ENCODE measurements at places on chromosomes 2 and 18. TPM values are rescaled to one million over a fixed set of nuclear protein-coding genes. Genes with fewer than 3 reads are reported as not detected.

DNA sequence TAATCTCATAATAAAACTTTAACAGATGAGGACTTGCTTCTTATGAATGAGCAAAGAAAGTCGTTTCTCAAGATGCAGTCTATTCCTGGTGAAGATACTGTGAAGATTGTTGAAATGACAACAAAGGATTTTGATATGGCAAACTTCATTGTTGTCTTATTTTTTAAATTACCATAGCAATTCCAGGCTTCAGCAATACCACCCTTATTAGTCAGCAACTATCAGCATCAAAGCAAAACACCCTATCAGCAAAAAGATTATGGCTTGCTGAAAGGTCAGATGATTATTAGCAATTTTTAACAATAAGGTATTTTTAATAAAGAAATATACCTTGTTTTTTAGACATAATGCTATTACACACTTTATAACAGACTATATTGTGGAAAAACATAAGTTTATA lies 88.3 kb downstream of the COL5A2 start:
- H3K27ac ChIP-seq, result peak overlapping the region; percentile 90
- H3K4me1 ChIP-seq, result peaks cover 78% of the 10 kb centered on the region
- H3K27me3 ChIP-seq, result no peaks in the 10 kb centered on the region

DNA sequence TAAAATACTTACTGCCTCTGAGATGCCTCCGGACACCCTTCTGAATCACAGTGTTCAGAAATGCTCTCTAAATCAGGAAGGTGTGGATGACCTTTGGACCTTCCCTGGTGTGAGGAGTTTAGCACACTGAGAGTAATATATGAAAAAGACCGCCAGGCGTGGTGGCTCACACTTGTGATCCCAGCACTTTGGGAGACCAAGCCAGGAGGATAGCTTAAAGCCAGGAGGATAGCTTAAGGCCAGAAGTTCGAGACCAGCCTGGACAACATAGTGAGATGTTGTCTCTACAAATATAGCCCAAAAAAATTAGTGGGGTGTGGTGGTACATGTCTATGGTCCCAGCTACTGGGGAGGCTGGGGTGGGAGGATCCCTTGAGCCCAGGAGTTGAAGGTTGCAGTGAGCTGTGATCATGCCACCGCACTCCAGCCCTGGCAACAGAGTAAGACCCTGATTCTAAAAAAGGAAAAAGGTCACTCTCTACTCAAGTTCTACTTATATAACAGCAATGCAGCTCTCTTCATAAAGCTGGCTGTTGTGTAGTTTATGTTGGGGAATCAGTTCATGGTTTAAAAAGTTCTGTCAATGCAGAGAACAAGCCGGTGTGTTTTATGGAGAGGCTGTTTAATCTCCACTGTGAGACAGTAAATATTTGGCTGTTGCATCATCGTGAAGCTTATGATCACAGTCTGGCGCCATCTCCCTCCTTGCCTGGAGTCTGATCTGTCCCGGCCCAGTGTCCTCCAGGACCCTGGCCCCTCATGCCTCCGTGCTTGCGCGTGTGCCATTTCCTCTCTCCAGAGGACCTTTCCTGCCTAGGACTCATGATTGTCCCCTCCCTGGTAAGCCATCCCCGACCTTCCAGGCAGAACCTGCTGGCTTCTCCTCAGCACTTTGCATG lies 184.5 kb downstream of the FAM210A start:
- H3K27me3 ChIP-seq, result peaks cover 4% of the 10 kb centered on the region
- DNase-seq, result no peak
- no peak overlapping the region for H3K4me3 ChIP-seq
- no peaks in the 10 kb centered on the region for H3K36me3 ChIP-seq
- no peak overlapping the region for H3K27ac ChIP-seq

DNA sequence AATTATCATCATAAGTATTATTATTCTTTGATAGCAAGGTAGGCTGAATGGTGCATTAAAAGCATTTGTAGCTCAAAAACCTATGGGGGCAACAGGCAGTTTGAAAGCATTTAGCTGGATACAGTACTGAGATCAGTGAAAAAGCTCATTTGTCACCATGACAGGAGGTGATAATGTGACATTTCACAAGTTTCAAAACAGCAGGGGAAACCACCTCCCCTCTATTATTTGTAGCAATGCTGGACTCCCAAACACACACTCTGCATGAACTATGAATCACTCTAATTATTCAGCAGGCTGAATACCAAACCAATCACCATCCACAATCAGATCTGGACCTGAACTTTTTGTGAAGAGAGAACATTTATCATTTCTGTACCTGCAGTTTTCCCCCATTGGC lies 63.4 kb downstream of the MYO5B start:
- no peak overlapping the region for H3K4me3 ChIP-seq
- DNase-seq, result no peak
- no peak overlapping the region for H3K27ac ChIP-seq
- no peaks in the 10 kb centered on the region for H3K4me1 ChIP-seq

The SCYGR2 gene
- polyA plus RNA-seq, result not detected

DNA sequence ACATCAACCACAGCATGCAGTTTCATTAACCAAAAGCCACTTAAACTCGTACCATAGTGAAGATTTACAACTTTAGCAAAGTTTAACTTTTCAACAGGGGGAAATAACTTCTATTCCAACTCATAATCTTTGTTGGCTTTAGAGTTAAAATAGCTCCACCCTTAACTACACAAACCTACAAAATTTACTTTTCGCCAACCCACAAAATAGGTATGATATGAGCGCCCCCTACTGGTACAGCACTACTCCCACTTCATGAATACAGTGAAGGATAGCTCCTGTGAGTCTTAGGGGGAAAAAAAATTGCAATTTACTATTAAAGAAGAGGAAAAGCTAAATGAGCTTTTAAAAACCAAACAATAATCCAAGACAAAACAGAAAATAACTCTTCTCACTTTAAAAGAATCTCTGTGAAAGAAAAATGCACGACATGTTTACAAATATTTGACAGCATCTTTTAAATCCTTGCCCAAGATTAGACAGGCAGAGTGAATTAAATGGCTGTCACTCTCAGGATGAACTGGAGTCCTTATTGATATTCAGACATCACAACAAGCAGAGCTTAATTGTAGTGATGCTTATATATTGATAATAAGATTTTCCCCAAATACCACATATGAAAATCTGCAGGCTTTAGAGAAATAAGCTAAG lies 32.2 kb downstream of the TMEFF2 start:
- H3K36me3 ChIP-seq, result no peaks in the 10 kb centered on the region
- H3K27ac ChIP-seq, result no peak overlapping the region
- 0 out of 2 replicates have a peak overlapping the region, but pooled peaks have one; percentile 28 for H3K4me3 ChIP-seq
- peaks cover 9% of the 10 kb centered on the region for H3K4me1 ChIP-seq

The WNT6 gene
- not detected for polyA plus RNA-seq

DNA sequence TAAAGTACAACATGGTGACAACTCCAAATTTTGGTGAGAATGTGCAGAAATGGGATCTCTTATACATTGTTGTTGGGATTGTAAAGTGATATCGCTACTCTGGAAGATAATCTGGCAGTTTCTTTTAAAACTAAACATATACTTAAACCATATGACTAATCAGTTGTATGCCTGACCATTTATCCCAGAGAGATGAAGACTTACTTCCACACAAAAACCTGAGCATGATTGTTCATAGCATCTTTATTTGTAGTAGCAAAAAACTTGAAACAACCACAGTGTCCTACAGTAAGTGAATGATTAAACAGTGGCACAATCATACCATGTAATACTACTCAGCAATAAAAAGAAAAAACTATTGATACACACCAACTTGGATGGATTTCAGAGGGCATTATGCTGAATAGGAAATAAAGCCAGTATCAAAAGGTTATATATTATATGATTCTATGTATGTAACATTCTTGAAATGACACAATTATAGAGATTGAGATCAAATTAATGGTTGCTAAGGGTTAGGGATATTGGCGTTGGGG lies 47.3 kb downstream of the EPB41L5 start:
- H3K27me3 ChIP-seq, result no peaks in the 10 kb centered on the region
- H3K4me3 ChIP-seq, result no peak overlapping the region
- H3K4me1 ChIP-seq, result no peaks in the 10 kb centered on the region
- no peak overlapping the region for H3K27ac ChIP-seq
- DNase-seq, result no peak
- no peaks in the 10 kb centered on the region for H3K36me3 ChIP-seq

DNA sequence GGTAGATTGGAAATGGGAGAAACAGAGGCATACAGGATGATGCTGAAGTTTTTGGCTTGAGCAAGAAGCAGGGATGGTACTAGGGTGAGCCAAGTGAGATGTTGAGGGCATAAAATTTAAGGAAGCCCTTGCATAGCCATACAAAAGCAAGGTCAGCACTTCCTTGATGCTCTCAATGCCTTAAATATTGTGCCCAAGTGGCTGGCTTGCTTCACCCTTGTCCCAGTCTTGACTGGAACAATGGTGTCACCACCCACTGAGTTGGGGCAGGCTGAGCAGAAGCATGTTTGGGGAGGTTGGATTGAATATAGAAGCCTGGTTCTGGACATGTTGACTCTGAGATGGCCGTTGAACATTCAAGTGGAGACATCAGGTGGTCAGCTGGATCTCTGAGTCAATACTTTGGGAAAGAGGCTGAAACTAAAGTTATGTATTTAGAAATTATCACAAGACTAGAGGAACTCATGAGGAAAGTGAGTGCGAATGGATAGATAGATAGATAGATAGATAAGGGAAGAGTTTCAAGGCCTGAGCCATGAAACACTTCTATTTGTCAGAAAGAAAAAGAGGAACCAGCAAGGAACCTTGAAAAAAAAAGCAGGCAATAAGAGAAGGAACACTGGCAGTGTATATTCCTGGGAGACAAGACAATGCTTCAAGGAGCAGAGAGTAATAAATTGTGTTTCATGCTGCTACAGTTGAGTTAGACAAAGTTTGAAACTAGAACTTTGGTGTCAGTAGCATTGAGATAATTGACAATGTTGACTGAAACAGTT lies 43.0 kb upstream of the HNMT start:
- peaks cover 82% of the 10 kb centered on the region for H3K27me3 ChIP-seq
- no peak for DNase-seq
- no peak overlapping the region for H3K4me3 ChIP-seq

GRCh38 chr2:51620796-51621195 lies 588.9 kb upstream of the NRXN1 start:
- no peak overlapping the region for H3K4me3 ChIP-seq
- no peak overlapping the region for H3K27ac ChIP-seq
- H3K4me1 ChIP-seq, result no peaks in the 10 kb centered on the region
- no peaks in the 10 kb centered on the region for H3K27me3 ChIP-seq
- DNase-seq, result no peak

GRCh38 chr2:109176928-109177327 lies 47.9 kb downstream of the SH3RF3 start:
- no peak for DNase-seq
- H3K27ac ChIP-seq, result no peak overlapping the region
- H3K27me3 ChIP-seq, result no peaks in the 10 kb centered on the region
- no peaks in the 10 kb centered on the region for H3K36me3 ChIP-seq

DNA sequence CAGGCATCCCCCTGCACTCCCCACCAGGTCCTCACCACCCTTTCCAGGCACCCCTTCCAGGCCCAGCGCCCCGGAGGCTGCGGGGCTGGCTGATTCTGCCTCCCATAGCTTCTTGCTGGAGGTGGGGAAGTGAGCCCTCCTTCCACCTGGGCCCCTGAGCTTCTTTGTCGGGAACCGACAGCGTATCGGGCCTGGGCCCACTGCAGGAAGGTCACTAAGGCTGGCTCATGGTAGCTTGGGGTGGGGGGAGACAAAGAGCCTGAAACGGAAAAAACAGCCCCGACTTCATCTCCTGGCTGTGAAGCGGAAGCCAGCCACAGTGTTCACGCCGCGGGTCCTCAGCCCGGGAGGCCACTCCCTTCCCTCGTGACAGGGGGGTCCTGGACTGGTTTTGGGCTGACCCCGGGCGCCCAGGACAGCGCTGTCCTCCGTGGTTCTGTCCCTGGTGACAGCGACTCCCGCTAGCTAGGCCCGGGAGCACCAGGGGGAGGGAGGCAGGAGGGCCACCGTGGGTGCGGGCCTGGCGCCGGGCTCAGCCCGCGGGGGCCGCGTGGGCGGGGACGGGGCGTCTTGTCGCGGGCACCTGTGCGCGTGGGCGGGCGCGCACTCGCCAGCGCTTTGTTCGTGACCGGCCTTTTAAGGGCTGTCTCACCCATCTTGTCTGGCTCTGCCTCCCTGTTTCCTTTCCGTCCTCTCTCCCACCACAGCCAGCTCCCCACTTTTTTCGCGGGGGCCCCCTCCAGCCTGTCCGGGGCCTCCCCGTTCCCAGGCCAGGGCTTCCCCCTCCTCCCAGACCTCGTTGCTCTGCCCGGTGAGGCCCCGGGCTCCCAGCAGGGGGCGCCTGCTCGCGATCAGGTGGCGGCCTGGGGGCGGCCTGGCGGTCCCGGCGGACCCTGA lies 64.9 kb downstream of the DNMT3A start:
- H3K4me1 ChIP-seq, result no peaks in the 10 kb centered on the region
- H3K27ac ChIP-seq, result no peak overlapping the region
- no peak for DNase-seq
- H3K36me3 ChIP-seq, result no peaks in the 10 kb centered on the region

DNA sequence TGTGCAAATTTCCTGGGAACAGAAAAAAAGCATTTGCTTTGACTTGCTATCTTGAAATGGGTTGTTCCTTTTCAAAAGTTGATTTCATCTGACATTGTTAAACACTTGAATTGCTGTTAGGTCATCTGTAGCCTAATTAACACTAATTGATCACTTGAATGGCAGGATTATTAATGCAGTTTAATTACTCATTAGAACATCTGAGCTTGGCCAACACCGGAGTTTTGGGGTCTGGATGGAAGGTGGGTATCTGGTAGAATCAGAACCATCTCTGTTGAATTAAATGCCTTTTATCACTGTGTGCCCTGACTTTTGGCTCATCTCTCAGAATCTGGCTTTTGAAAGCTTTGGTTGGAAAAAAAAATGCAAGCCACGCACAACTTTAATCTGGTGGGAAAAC lies 8.4 kb downstream of the DAPL1 start:
- no peaks in the 10 kb centered on the region for H3K36me3 ChIP-seq
- no peak overlapping the region for H3K4me3 ChIP-seq
- H3K4me1 ChIP-seq, result no peaks in the 10 kb centered on the region
- no peak for DNase-seq
- H3K27ac ChIP-seq, result no peak overlapping the region
- H3K27me3 ChIP-seq, result no peaks in the 10 kb centered on the region

The TLX2 gene
- not detected for polyA plus RNA-seq

GRCh38 chr2:33093283-33093993 lies 146.7 kb downstream of the LTBP1 start:
- H3K4me1 ChIP-seq, result no peaks in the 10 kb centered on the region
- H3K4me3 ChIP-seq, result no peak overlapping the region
- DNase-seq, result no peak

The SP110 gene
- polyA plus RNA-seq, result 11.1 TPM

- H3K27me3 ChIP-seq, result no peaks in the 10 kb centered on the region
- peaks cover 12% of the 10 kb centered on the region for H3K4me1 ChIP-seq
- no peak overlapping the region for H3K4me3 ChIP-seq
- H3K36me3 ChIP-seq, result no peaks in the 10 kb centered on the region
- H3K27ac ChIP-seq, result peak overlapping the region; percentile 3
- DNase-seq, result peak; percentile 77
Observed at GRCh38 chr18:56139792-56140254, 498.6 kb downstream of the TXNL1 start.

- no peaks in the 10 kb centered on the region for H3K36me3 ChIP-seq
- no peaks in the 10 kb centered on the region for H3K27me3 ChIP-seq
- H3K27ac ChIP-seq, result no peak overlapping the region
- DNase-seq, result peak; percentile 80
- peaks cover 10% of the 10 kb centered on the region for H3K4me1 ChIP-seq
Observed at GRCh38 chr2:158761621-158762020, 33.5 kb upstream of the DAPL1 start.

The INHA gene
- polyA plus RNA-seq, result 0.36 TPM
